Bronchial epithelial cell (primary cell): ENCODE measurements at places on chromosomes 1 and 21. TPM values are rescaled to one million over a fixed set of nuclear protein-coding genes. Genes with fewer than 3 reads are reported as not detected.
A peak's percentile ranks its signal among the peaks of the same experiment; 100 is the strongest.

The CLDN19 gene
- total RNA-seq: not detected in 2 replicates

The ARHGEF16 gene
- 14.5 and 21.6 TPM in 2 replicates for total RNA-seq

DNA sequence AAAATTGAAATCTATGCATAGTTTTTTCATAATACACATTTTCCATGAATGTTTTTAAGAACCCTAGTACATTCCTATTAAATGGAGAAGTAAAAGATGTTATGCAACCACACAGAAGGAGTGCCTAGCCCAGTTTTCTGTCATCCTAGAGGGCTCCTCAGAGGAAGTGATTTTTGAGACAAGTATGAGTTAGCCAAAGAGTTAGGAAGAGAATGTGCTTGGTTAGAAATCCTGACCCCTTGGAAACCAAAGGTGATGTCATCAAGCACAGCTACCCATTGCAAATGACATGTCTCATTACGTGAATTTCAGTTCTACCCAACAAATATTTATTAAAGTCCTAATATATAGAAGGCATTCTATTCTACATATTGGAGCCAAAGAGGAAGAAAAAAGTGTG lies 88.9 kb upstream of the TNFSF4 start:
- DNase-seq: peak; percentile 37

DNA sequence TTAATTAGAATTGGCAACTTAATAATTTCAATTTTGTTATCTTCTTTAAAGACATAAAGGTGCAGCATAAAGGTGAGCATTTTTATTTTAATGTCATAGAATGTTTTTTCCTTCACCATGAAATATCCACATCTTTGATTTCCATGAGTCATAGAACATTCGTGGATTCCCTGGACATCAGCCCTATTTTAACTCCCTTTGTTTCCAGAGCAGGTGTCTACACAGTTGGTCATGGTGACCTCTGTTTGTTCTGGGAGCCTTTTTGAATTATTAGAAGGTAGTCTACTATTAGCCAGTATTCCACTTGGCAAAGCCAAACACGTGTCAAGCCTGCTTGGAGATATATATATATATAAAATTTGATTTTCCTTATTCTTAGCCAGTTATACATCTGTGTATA lies 572.9 kb downstream of the LTN1 start:
- no peak for DNase-seq

DNA sequence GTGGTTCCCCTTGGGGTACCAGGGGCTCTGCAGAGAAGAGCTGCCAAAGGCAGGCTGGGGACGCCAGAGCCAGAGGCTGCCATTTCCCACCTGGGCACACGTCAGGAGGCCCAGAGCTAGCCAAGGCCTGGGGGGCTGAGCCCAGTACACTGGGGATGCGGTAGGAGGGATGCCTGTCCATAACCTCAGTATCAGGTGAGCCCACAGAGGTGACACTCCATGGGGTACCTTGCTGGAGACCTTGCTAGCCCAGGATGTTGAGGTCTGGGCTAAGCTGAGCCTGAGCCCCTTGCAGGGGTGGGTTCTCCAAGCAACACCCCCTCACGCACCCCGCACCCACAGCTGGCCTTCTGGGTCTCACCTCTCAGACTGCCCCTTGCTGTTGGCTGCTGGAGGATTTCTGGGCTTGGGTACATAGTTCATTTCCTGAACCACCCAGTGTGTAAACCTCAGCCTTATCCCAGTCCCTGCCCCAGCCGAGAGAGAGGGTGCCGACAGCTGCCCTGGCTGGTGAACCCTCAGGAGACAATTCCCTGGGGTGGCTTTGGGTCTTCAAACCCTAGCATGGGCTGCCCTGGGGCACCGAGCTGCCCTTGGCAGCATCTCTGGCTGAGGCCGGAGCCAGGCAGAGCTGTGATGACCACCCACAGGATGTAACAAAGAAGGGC lies 92.5 kb upstream of the VAMP3 start:
- DNase-seq: no peak

DNA sequence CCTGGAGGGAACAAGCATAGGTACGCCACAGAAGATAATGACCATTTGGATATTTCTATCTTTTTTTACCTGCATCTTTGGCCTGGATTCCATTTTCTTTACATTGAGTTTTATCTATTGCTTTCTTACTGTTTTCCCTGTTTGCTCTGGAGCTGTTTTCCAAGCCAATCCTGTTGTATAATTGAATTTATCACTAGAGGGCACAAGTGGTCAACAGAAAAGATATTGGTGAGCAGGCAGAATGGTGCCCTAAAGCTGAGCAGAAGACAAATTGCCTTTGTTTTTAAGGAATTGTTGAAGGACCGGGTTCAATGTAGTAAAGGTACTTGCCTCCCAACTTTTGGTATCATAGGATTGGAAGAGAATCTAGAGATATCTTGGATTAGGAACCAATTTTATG lies 152.8 kb downstream of the PPP1R12B start:
- DNase-seq: peak; percentile 53

- DNase-seq: peak; percentile 14
These were observed at the start of gene CROCC for GRCh38 chr1:16921391-16922185. TSS of gene CROCC (plus strand) at chr1:16921931. CDS start at chr1:16922019, 88 bp downstream.
